ENCODE measurements at places on chromosomes 3 and 15.
A peak's percentile ranks its signal among the peaks of the same experiment; 100 is the strongest.

DNA sequence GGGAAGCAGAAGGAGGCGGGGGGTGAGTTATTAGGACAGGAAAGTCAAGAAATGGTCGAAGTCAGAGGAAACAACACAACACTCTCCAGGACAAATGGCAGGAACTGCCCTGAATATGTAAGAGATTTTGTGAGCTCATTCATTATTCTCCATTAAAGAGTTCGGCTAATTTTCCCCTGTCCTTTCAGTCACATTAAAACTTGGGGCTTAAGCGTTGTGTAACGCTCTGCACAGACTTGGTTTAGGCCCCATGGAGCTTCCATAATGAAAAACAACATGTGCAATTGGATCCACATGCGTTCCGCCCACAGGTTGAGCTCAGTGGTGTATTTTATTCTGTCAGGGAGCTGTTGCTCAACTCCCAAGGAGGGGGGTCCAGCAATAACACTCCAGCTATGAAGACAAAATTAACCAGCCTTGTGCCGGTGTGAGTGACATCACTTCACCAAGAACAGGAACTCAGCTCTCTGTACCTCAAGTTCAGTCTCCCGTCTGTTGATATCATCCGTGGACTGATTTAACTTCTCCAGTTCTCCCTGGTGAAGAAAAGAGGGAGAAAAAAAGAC, 2.3 kb downstream of the SH3BP5 start:
- no peak for DNase-seq

- DNase-seq = no peak
These were observed 108.8 kb downstream of the SEMA5B start for GRCh38 chr3:122918576-122919290.

DNA sequence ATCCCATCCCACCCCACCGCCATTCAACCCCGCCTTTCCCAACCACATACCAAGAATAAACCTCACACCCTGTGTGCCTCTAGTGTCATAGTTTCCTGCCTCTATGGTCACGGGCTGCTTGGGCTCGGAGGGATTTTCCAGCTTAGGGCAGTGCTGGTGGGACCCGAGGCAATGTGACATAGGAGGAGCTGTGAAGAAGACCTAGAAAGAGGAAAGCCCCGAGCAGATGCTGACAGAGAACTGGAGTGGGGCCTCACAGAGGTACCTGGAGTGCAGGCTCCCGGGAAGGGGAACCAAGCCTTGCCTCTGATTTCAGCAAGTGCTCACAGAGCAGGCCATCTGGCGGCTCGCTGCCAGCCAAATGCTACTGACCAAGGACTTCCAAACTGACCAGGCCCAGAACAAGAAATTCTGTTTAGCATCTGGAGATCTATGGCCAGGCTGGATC, 27.5 kb downstream of the BHLHE40 start:
- DNase-seq = peak; percentile 42

GRCh38 chr15:80268101-80268500, 16.1 kb upstream of the CTXND1 start:
- DNase-seq = no peak

DNA sequence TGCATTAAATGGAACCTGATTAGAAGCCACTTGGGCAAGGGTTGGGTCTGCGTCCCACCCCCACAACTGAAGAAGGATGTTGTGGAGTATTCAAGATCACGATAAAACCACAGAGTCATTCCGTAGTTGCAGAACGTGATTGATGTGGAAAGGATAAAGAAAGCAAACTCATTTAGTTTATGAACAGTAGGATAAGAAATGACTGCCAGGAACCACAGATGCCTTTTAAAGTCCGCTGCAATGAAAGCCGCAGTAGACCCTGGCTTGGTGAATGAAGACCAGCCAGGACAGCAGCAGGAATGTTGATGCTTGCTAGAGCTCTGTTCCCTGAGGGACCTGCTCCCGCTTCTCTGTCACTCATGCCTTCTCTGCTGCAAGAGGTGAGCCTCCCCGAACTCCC, 111.5 kb downstream of the GABRG3 start:
- DNase-seq = no peak

DNA sequence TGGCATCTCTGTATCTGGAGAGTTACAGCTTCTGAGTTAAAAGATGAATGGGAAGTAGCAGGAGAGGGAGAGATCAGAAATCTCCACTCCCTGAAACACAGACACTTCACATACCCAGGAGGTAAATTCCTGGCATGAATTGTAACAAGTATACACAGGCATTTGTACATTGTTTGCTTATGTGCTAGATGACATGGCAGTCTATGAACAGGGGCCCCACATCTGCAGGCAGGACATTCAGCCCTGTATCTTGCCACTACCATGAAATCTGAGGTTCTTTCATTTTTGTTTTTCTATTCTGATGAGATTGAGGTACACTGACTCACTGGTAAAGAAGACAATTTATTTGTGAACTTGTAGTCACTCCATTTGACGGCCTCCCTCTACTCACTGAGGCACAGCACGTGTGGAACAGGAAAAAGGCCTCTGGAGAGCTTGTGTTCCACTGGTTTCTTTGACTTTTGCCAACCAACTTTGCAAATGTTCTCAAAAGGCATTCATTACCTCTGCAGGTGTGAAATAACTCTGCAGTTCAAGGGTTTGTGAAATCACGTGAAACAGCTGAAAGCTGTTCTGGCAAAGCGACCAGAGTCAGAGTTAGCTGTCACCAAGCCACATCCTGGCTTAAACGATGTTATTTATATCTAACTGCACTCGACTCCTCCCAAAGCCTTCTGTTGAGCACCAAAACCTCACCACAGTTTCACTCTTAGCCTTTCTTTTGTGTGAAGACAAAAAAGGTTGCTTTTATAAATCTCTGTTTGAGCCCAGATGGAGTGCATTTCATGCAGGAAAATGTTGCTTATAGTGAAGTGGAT, 401.3 kb upstream of the CFAP20DC start:
- DNase-seq = peak; percentile 11

GRCh38 chr3:114624047-114624445, 330.2 kb downstream of the TIGIT start:
- no peak for DNase-seq

DNA sequence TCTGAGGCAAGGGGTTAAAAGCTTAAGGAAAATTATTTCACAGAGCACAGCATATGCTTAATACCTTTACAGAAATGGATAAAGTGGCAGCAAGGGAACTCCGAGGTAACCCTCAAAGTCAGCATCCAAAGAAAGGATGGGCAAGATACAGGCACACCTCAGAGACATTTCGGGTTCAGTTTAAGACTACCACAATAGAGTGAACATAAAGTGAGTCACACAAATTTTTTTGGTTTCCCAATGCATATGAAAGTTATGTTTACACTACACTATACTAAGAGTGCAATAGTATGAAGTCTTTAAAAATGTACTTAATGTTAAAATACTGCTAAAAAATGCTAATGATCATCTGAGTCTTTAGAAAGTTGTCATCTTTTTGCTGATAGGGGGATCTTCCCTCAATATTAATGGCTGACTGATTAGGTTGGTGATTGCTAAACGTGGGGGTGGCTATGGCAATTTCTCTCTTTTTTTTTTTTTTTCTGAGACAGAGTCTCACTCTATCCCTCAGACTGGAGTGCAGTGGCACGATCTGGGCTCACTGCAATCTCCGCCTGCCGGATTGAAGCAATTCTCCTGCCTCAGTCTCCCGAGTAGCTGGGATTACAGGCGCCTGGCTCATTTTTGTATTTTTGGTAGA, 10.0 kb downstream of the UBR1 start:
- DNase-seq = no peak

GRCh38 chr3:31713816-31714215, 181.1 kb downstream of the STT3B start:
- no peak for DNase-seq

DNA sequence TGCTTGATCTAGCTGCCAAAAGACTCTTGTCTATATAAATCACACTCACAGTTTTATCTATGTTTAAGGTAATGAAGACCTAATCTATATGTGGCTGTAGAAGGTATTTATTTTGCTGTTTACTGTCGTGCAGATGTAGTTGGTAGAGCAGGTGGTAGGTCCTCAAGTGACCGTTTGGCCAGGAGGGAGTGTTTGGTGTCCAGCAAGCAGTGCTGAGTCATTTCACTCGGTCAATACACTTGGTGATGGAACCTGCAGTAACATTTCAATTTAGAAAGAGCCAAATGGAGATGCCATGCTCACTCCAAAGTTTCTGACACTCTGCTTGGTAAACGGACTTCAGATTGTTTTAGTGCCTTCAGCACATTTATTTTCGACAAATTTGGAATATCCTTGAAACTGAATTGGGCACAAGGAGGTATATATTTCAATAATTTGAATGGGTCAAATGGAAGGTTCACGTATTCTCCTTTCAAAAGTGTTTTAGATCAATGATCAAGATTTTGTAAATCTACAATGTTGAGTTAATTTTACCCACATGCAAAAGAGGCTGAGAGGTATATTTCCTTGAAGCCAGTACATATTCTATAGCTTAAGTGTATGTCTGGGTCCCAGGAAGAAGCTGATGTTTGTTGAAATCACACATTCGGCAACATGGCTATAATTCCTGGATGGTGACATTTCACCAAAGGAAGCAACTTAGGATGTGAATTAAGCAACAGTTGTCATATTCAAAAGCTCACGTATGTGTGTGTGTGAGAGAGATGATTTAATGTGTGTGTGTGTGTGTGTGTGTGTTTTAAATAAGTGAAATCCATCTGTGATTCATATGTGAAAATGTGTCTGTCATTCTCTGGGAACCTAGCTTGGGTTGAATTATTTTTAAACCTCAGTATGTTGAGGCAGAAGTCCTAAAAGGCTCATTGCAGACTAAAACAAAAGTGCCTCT, 7.7 kb upstream of the CX3CR1 start:
- no peak for DNase-seq

GRCh38 chr3:69888040-69888942, 111.2 kb upstream of the SAMMSON start:
- no peak for DNase-seq

GRCh38 chr3:127791221-127791913, 30.9 kb downstream of the MGLL start:
- DNase-seq = no peak

DNA sequence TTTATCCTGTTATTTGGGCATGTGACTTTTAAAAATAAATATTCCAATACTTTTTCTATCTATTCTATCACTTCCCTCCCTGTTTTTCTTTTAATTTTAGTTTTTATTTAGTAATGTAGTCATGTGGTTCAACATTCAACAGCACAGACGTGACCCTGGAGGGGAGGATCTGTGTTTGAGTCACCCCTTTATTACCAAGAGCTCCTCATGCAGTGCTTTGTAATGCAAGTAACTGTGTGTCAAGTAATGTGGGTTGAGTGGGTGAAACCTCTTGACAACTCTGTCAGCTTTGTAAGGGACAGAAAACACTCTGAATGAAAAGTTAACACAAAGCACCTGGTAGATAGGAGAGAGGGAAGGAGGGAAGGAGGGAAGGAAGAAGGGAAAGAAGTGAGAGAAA, 89.7 kb upstream of the FGF12 start:
- DNase-seq = no peak

- no peak for DNase-seq
These were observed 39.3 kb downstream of the PLD1 start for GRCh38 chr3:171770689-171771620.

- no peak for DNase-seq
These were observed 241.4 kb downstream of the NFKBIZ start for GRCh38 chr3:102090721-102091045.

DNA sequence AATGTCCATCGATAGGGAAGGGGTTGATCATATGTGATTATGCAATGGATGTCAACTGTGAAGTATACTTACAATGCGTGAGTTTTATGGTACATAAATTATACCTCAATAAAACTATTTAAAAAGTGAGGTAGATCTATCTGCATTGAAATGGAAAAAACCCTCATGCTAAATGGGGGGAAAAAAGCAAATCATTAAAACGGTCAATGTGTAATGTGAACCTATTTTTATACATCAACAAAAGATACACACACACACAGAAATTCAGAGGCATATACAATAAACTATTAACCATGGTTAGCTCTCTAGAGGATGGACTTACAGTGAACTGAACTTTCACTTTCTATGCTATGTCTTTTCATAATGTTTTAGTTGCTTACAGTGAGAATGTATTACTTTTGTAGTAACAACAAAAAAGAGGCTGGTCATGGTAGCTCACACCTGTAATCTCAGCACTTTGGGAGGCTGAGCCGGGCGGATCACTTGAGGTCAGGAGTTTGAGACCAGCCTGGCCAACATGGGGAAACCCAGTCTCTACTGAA, 23.1 kb downstream of the STIMATE start:
- no peak for DNase-seq

DNA sequence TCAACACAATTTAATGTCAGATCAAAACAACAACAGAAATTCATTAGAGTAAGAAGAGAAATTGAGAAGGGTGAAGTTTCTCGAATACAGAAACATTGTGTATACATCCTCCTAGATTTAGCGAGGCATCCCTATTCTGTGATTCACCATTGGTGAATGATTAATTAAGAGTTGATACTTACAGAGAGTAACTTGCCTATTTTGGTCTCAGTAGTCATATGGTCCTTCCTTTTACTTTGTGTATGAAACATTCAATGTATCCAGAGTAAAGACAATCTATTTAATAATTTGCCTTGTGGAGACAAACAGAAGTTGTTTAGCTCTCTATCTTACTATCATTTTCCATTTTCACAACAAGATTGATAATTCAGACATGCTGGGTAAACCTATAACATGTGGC, 432.0 kb downstream of the ZPLD1 start:
- DNase-seq = no peak

DNA sequence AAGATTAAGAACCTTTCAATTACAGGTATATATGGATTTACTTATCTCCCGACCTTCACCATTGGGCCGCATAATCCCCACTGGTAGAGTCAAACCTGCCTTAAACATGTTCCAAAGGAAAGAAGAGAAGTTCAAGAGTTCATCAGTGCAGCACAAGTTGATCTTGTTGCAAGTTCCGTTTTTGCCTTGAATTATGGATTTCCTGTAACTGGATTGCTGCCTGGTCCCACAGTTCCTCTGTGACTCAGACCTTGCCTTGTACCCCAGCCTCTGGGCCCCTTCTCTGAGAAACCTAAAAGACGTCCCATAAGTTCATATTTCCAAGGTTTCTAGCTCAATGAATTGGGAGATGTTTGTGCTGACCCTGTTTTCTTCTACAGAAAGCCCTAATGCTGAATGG, 112.5 kb upstream of the THBS1 start:
- DNase-seq = no peak

GRCh38 chr15:26438718-26439117, 334.1 kb downstream of the GABRB3 start:
- DNase-seq = no peak

GRCh38 chr15:95106801-95107200, 875.4 kb downstream of the MCTP2 start:
- no peak for DNase-seq

Data from stimulated activated CD8-positive, alpha-beta memory T cell treated with anti-CD3 and anti-CD28 coated beads, Interleukin-2, amount 100 ng/mL, for 1 hour (primary cell).